ENCODE measurements at places on chromosomes 1 and 21.

DNA sequence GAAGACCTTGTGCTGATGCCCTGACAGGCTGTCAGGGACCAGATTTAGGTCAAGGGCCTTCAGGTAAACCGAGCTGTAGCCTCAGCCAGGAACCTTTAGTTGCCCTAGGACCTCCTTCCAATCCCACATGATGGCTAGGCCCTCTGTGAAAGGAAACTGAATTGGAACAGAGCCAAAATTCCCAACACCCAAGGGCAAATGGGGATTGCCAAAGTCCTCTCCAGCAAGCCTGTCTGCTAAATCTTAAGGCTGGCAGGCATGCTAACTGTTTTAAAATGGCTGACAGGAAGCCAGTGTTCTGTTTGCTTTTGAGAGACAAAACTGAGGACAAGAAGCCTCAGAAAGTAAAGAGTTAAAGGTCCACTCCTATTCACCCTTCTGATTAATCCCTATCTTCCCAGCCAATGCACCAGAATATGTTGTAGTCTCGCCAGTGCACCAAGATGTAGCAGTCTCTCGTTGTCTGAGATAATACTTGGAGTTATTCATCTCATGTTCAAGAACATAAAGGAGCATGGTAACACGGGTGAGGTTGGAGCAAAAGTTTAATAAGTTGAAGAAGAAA, 35.1 kb downstream of the MSTO1 start:
- peak; percentile 29 for DNase-seq

GRCh38 chr1:202615501-202616354, 94.5 kb downstream of the SYT2 start:
- peak; percentile 80 for DNase-seq

DNA sequence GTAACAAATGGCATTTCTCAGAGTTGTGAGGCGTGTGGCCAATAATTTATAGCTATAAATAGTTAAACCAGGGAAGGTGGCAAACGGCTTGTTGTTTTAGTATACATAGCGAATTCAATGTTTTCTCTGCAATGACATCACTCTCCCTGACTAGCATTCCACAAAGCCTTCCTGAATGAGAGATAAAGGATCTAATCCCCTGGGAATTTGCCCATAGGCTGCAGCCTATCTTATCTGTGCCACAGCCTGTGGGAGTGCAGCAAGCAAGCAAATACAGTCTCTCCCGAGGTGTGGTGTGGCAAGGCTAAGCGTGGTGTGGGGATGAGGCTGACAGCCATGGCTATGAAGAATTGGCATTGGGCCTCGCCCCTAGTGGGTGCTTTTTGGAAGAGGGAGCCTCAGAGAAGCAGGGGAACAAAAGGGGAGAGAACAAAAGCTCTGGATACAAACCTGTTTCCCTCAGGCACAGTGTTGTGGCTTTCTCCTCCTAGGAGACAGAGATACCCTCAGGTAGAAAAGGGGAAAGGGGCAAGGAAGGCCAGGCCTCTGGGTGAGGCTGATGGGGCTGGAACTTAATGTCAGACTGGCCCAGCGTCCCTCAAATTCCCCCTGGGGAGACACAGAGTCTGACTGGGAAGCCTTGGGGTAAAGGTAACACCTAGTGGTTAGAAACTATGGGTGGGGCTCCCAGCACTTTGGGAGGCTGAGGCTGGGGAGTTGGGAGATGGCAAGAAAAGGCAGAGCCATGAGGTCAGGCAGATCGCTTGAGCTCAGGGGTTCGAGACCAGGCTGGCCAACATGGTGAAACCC, 8.9 kb downstream of the TAGLN2 start:
- DNase-seq: peak; percentile 99

GRCh38 chr1:168751195-168751650, 22.2 kb upstream of the DPT start:
- no peak for DNase-seq

DNA sequence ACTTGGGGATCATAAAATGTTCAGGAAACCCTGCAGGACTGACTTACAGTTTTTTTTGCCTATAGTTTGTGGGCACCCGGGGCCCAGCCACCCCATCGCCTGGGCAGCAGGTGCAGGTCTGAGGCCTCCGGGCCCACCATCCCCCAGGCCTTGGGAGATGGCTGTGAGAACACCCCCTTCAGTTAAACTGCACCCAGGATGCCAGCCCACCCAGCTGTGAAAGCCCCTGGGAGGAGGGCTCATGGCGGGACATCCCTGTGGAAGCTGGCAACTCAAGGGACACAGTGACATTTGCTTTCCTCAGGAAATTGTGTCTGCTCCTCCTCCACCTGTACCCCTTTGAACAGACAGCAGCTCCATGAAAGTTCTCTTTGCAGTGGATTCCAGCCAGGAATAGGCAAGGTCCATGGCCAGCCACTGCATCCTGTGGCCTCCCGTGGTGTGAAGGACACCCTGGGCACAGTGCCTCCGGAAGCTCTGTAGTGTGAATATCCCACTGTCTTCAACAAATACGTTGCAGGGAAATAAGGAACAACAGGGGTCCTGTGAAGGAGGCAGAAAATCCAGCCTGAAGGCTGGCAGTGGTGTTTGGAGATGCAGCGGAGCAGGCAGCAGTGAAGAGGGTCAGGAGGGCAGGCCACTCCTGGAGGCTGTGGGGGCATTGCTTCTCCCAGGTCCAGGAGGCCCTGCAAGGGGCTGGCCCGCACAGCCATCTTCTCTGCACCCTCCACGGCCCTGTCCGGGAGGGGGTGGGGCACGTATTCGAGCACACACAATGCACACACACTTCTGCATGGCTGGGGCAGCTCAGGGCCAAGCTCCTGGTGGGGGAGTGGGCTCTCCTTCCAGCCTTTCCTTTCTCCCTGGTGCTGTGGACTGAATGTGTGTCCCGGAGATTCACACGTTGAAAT, 2.1 kb upstream of the OBSCN start:
- no peak for DNase-seq

GRCh38 chr1:94982398-94982797, 55.5 kb upstream of the CNN3 start:
- no peak for DNase-seq
